T-helper 1 cell (primary cell): ENCODE measurements at places on chromosomes 12 and 14.

GRCh38 chr14:87044807-87045206, 948.2 kb downstream of the GALC start:
- DNase-seq: no peak

- no peak for DNase-seq
Measured at GRCh38 chr12:25714198-25714984, 161.3 kb upstream of the LMNTD1 start.

DNA sequence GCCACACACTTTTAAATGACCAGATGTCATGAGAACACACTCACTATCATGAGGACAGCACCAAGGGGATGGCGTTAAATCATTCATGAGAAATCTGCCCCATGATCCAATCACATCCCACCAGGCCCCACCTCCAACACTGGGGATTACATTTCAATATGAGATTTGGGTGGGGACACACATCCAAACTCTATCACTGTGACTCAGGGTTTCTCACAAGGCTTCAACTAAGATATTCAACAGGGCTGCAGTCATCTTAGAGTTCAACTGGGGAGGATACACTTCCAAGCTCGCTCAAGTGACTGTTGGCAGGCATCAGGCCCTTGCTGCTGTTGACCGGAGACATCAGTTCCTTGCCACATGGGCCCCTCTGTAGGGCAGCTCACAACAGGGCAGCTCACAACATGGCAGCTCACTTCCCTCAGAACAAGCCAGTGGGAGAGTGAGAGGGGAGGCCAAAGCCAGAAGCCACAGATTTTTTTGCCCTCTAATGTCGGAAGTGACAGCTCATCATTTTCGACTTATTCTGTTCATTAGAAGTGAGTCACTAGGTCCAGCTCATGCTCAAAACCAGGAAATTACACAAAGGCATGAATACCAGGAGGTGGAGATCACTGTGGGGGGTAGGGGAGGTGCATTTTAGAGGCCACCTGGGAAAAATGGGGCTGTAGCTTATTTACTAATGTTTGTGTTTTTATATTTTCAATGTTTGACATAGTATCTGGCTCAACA, 50.8 kb upstream of the PTHLH start:
- no peak for DNase-seq

DNA sequence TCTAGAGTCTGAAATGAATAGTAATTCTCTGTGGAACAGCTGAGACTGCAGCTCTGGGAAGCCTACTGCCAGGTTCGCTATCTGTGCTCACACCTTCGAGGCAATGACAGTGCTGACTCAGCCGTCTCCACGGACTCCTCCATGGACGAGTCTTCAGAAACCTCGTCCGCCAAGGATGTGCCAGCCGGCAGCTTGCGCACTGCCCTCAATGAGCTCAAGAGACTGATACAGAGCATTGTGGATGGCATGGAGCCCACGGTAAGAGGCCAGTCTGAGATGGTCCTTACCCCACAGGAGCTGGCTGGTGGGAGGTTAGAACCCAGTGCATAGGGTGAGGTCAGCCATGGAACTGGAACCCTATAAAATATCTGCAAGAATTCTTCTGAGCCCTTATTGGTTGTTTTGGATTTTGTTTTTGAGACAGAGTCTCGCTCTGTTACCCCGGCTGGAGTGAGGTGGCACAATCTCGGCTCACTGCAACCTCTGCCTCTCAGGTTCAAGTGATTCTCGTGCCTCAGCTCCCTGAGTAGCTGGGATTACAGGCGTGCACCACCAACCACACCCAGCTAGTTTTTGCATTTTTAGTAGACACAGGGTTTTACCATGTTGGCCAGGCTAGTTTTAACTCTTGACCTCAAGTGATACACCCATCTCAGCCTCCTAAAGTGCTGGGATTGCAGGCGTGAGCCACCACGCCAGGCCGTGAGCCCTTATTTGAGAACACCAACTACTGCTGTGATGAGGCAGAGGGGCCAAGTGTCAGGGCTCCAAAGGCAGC, 43.9 kb downstream of the RAB35 start:
- no peak for DNase-seq

GRCh38 chr12:118127867-118128266, 8.1 kb upstream of the PEBP1 start:
- no peak for DNase-seq

DNA sequence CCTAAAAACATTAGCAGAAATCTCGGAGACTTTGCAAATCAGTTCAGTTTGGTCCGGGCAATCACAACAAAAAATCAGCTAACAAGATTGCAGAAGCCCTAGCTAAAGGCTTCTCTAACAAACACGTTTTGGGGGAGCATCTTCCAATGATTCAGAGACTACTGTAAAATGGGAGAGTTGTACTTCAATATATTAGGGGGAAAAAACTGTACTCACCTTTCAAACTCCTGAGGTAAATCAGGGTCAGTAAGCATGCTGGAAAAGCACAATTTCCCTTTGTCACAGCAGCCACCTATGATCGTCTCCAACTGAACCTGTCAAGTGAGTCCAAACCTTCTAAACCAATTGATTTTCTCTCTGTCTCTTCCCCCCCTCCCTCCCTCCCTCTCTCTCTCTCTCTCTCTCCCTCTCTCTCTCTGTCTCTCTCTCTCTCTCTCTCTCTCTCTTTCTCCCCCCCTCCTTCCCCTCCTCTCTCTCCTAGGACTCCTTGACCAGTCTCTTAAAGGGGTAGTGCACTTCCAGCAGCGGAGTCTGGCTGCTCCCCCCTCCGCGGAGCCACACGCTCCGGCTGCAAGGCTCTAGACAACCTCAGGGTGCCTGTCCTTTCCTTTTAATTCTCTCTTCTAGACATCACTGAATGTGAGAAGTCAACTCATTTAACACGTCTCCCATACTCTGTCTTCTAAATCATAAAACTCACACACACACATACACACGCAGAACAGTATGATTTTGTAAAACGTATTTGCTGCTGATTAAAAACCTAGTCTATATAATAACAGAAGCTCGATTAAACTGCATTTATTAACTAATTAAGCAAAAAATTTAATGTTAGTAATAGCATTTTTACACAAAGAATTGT, at the start of gene SOX5:
SOX5 (minus strand) TSS at position 323 of the 862 bp plus-strand sequence; CDS start at position 254, 69 bp downstream.
- no peak for DNase-seq

DNA sequence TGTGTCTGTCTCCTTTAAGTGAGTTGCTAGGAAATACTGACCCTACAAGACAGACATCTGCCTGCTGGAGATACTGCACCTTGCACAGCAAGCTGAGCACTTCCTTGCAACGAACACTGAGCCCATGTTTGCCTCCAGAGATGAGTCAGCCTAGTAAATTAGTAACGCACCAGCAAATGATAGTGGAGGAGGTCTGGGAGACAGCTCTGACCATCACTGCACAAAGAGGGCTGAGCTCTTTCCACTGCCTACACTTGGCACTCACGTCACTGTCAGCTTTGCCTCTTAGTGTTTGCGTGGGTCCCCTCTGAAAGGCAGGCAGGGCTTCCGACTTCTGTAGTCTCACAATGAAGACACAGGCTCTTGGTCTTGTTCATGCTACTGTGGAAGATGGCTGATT, 109.0 kb downstream of the APAF1 start:
- DNase-seq: no peak

- no peak for DNase-seq
Measured at GRCh38 chr14:89674936-89675335, 257.9 kb upstream of the FOXN3 start.

DNA sequence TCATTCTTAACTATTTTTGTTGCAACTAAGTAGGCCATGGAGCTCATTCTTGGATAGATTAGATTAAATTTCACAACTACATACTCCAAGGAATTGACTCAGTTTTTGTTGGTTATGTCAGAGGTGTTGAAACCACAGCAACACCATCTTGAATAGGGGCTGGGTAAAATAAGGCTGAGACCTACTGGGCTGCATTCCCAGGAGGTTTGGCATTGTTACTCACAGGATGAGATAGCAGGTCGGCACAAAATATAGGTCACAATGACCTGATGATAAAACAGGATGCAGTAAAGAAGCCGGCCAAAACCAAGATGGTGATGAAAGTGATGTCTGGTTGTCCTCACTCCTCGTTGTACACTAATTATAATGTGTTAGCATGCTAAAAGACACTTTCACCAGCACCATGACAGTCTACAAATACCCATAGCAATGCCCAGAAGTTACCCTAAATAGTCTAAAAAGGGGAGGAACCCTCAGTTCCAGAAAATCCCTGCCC, 20.9 kb downstream of the DMAC2L start:
- DNase-seq: no peak

DNA sequence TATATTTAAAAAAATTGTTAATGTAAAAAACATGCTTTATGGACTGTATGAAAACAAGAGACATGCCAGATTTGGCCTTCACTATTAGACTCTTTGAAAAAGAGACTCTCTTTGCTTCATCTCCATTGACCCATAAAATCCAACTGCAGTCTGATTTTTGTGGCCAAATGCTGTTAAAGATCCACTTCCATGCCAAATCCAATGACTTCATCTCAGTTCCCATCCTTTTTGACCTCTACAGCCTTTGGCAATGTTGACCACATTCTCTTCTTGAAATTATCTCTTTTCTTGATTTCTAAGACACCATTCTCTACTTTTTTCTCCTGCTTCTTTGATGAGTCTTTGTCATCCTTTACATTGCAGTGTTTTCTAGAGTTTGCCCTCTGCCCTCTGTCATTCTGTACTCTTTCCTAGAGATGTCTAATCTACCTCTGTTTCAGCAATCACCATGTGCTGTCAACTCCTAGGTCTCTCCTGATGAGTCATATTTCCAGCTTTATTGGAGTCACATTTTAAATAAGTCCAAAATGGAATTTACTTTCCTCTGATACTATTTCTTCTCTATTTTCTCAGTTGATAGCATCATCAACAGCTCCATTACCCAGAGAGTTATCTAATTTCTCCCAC, 2.4 kb downstream of the TMPRSS12 start:
- no peak for DNase-seq

GRCh38 chr14:42113358-42114069, 506.8 kb downstream of the LRFN5 start:
- no peak for DNase-seq

DNA sequence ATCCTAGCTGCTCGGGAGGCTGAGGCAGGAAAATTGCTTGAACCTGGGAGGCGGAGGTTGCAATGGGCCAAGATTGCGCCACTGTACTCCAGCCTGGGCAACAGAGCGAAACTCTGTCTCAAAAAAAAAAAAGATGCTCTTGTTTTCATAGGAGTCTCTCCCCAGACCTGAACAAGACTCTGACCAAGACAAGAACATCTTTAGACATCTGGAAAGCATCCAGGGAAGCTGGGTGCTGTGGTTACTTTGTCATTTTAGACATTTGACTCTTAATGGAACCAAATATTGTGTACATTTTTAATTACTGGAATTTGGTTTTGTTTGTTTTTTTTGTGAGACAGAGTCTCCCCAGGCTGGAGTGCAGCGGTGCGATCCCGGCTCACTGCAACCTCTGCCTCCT, 21.1 kb upstream of the ATF1 start:
- no peak for DNase-seq

GRCh38 chr12:106954462-106955376, 988 bp upstream of the TMEM263 start:
- no peak for DNase-seq

DNA sequence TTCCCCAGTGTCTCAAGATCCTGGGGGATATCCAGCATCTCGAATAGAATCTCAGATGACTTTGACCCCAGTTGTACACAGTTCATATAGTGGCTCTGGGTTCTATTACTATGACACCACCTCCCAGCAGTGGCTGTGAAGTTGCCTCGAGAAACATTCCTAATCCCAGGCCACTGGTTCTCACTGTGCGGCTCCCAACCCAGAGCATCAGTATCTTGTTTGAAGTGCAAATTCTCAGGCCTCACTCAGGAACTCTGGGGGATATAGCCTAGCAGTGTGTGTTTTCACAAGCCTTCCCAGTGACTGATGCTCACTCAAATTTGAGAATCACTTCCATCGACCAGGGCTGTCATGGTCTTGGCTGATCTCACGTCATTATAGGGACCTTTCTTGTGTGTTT, 69.3 kb upstream of the IGF1 start:
- no peak for DNase-seq

GRCh38 chr14:72608391-72609204, 285.3 kb downstream of the DPF3 start:
- DNase-seq: no peak

- no peak for DNase-seq
Measured at GRCh38 chr14:77961847-77962580, 162.1 kb downstream of the ADCK1 start.

- no peak for DNase-seq
Measured at GRCh38 chr14:27845241-27845850, 921.2 kb upstream of the FOXG1 start.

DNA sequence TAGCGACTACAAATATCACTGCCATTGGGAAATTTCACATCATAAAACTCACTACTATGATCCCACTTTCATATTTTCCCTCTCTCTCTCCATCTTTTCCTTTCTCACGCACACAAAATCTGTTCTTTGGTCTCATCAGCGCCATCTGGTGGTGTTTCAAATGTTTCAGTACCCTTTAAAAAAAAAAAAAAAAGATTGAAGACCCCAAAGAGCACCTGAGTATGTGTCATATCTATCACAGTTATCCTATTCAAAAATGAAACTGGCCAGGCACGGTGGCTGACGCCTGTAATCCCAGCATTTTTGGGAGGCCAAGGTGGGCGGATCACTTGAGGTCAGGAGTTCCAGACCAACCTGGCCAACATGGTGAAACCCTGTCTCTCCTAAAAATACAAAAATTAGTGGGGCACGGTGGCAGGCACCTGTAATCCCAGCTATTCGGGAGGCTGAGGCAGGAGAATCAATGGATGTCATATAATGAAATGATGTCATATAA, 72.4 kb downstream of the TTC9 start:
- DNase-seq: peak; percentile 38

- DNase-seq: peak; percentile 41
Measured at GRCh38 chr14:51901475-51902024, 41.1 kb downstream of the GNG2 start.

DNA sequence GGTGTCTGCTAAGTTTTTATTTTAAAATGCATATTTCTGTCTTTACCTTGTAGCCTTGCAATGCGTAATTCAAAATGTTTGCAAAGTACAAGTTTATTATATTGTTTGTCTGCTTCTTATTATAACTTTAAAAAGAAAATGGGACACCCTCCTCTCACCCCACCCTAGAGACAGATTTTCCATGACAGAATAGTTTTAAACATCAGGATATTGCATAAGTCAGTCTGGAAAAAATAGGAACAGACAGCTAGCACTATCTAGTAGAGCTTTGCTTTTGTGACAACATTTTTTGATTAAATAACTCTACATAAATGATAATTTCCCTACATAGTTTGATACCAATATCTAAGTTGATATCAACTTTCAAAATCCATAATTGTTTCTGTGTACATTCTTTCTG, 71.3 kb downstream of the PDE3A start:
- no peak for DNase-seq

GRCh38 chr12:43009846-43010240, 420.3 kb upstream of the PRICKLE1 start:
- DNase-seq: no peak

- DNase-seq: no peak
Measured at GRCh38 chr14:83147006-83147405, 1613.4 kb upstream of the SEL1L start.

- DNase-seq: no peak
Measured at GRCh38 chr12:83945871-83946270, 966.7 kb downstream of the SLC6A15 start.

GRCh38 chr12:128820253-128820652, 3.5 kb downstream of the SLC15A4 start:
- DNase-seq: no peak

- DNase-seq: no peak
Measured at GRCh38 chr12:30754383-30754749, 385 bp downstream of the CAPRIN2 start.

GRCh38 chr14:21263284-21264024, 5.8 kb downstream of the HNRNPC start:
- no peak for DNase-seq
